ENCODE measurements at places on chromosomes 7 and 10. TPM values are rescaled to one million over a fixed set of nuclear protein-coding genes. Genes with fewer than 3 reads are reported as not detected.

- DNase-seq = no peak
These were observed 59.9 kb upstream of the LRRC4 start for GRCh38 chr7:128091106-128091505.

The KLLN gene
- total RNA-seq = 0.51 TPM

The PRSS37 gene
- total RNA-seq = not detected

- DNase-seq = peak; percentile 11
These were observed 113.7 kb downstream of the SFMBT2 start for GRCh38 chr10:7297094-7297493.

- no peak for DNase-seq
These were observed 1.9 kb upstream of the UNC5B start for GRCh38 chr10:71210542-71210871.
